ENCODE measurements at places on chromosomes 5 and 9. TPM values are rescaled to one million over a fixed set of nuclear protein-coding genes. Genes with fewer than 3 reads are reported as not detected.

- no peak for DNase-seq
These were observed 46.9 kb upstream of the APC start for GRCh38 chr5:112690605-112691338.

The ARHGEF39 gene
- 0.85 TPM for total RNA-seq

DNA sequence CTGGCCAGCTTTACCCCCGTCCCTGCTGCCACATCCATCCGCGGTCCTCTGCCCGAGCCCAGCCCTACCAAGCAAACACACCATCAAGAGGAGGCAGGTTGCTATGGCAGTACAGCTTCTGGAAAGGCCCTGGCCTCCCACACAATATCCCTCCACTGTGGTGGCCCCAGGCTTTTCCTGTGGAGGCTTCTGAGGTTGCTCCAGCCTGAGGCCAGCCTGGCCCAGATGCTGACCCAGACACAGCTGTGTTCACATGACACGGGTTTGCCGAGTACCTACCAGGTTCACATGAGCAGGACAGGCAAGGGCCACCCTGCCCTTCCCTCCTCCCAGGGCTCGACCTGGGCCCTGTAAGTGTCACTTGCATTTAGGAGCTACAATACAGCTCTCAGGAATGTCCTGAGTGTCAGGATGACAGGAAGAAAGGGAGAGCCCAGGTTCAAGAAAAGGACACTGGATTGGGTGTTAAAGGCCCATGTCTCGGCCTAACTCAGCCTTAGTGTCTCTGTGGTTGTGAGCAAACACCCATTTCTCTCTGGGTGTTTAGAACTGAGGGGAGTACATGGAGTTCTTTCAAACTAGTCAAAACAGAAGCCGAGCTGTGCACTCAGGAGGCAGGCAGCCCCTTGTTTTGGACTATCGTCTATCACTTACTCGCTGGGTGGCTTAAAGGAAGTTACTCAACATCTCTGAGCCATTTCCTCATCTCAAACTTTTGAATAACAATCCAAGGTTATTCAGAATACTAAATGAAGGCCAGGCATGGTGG is 40.2 kb downstream of the NAIF1 start:
- DNase-seq = no peak

DNA sequence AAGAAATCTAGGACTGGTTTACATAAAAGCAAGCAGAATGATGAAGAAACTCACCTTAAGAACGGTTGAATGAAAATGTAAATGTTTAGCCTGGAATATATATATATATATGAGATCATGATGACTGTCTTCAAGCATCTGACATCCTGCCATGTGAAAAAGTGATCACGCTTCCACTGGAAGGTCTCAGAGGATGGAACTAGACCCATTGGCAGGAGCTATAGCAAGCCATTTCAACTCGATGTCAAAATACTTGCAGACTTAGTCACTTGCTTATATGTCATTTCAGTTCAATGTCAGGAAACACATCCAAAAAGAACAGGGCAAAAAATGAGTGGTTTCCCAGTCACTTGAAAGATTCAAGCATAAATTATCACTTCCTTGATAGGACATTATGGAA is 22.2 kb upstream of the TMEM161B start:
- DNase-seq = no peak

The LHX6 gene
- total RNA-seq = not detected

Measured in chondrocyte (in vitro differentiated cells).